ENCODE measurements at places on chromosomes 6 and 20.

- DNase-seq: no peak
Observed at GRCh38 chr6:71043902-71044301, 87.0 kb upstream of the B3GAT2 start.

- DNase-seq: no peak
Observed at GRCh38 chr6:136144251-136145023, 105.7 kb downstream of the MTFR2 start.

GRCh38 chr6:148231572-148231971 lies 111.1 kb upstream of the SASH1 start:
- DNase-seq: no peak

DNA sequence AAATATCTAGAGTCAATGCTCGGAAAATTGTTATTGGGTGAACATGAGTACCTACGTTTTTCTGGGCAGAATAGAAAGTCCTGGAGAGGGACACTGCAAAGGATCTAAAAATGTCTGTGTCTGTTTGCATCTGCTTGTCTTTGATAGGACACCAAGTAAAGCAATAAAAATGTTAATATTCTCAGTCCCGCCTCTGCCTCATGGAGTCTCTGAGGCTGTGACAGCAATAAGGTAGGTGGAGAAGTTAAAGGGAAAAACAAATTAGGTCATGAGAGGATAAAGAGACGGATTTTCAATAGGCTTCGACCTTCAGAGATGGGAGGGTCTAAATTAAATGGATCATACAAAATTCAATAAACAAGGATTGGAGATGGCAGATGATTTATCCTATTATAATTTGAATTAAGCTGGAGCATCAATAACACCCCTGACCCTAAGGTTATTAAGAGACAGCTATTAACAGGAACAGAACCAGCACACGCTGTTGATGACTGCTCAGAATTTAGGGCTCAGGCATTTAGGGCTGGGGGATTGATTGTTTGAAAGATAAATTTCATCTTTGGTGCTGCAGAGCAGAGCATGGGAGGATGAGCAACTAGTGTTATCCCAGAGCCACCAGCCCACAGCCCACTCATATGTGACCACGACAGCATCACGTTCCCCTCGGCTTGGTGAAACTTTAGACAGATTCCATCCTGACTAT lies 620.3 kb upstream of the CDH4 start:
- DNase-seq: no peak
